ENCODE measurements at places on chromosomes 5 and 9.

DNA sequence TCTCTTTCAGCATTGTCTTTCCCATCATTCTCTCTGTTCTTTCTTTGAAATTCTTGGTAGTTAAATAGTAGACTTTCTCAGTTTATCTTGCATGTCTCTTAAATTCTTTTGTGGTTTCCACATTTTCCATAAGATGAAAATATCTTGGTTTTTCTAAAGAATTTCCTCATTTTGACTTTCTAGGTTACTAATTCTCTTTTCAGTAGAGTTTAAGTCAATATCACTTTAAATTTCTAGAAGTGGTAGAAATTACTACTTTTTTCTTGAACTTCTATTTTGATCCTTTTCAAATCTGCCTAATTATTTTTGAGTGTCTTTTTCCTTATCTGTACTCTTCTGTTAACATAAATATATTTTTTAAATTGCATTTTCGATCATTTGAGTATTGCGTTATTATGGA is 23.6 kb upstream of the LRRTM2 start:
- no peak for DNase-seq

GRCh38 chr9:4750023-4750673 is 9.1 kb upstream of the AK3 start:
- DNase-seq, result no peak

- peak; percentile 49 for DNase-seq
Observed at GRCh38 chr9:97598461-97599288, 34.5 kb downstream of the TSTD2 start.

DNA sequence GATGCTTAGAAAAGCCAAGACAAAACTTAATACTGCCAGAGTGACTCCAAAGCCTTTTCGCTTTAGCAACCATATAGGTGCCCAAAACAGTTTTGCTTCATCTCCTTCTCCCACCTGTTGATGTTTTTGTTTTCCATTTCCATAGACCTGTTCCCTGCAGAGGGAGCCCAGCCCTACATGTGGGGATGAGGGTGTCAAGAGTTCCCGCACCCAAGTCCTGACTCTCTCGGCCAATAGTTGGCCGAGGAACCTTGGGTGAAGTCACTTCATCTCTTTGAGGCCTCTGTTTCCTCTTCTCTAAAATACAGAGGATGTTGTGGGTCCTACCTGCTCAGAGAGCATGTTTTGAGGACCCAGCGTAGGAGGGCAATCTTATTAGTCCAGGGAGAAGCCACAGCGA is 38.5 kb upstream of the LCP2 start:
- no peak for DNase-seq

- no peak for DNase-seq
Observed at GRCh38 chr5:142303565-142303964, 21.3 kb downstream of the SPRY4 start.

GRCh38 chr5:1519631-1520210 is 4.0 kb downstream of the LPCAT1 start:
- no peak for DNase-seq

- no peak for DNase-seq
Observed at GRCh38 chr5:107388141-107388861, 282.4 kb downstream of the EFNA5 start.

GRCh38 chr5:61386045-61386800 is 54.2 kb downstream of the ZSWIM6 start:
- DNase-seq, result no peak

DNA sequence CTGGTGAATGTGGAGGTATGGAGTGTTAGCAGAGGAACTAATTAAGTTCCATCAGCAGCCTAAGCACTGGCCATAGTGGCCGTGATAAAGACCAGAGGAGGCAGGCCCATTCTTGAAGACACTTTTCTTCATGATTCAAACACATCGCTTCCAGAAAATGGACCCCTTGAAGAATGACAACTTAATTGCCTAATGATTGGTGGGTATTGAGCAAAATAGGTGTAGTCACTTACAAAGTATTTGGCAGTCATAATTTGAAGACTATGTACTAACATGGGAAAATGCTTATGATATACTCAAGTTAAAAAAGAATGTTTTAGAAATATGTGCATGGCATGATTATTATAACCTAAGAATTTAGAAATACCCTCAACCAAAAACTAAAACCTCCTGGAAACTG is 44.8 kb downstream of the MEGF10 start:
- no peak for DNase-seq

GRCh38 chr5:144183254-144183889 is 12.7 kb downstream of the KCTD16 start:
- DNase-seq, result no peak

DNA sequence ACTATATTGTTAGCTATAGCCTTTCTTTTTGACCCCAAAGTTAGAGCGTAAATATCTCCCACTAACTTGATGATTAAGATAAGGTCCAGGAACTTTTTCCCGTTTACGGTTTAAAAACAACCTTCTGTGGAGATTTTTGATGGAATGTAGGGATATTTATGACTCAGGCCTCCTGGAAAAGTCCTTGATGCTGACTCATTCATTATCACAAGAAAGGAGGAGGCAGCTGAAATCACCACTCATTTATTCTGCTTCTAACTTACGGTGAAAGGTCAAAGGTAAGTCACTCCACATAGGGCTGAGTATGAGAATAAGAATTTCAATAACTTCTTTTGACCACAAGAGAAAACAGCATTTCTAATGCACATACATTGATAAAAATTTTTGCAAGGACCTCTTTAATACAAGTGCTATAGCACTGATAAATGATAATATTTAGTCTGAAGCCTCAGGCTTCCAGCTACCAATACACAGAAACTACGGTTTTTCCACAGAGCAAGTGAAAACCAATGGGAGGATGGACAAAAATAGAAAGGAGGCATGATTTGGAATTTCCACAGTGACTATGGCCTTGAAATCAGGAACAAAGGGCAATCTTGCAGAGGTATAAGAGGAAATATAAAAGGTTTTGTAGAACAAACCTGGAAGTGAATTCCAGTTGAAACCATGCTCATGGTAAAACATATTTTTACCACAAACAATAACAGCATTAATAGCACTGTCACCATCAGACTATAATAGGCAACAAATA is 146.5 kb downstream of the PPP2R2B start:
- no peak for DNase-seq

DNA sequence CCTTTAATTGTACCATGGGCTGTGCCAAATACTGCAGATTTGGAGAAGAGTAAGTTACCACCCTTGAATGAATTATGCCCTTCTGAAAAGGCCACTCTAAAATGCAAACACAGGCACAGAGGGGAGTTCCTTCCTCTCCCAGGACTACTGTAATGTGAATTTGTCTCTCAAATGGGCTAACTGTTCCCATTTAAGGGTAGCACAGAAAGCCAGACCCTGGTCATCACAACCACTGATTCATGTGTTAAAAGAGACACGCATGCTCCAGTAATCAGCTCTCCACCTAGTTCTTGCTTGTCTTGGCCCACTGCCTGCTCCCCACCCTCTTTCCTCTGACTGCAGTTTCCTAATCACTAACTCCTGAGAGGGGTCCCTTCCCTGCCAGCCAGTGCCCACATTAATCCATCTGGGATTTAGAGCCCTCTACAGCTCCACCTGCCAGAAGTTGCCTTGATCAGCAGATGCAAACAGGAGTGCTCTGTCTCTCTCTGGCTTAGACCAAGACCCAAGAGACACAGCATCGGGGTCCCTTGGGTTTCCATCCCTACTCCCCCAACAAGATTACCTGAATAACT is 382.4 kb downstream of the TMEM167A start:
- no peak for DNase-seq

DNA sequence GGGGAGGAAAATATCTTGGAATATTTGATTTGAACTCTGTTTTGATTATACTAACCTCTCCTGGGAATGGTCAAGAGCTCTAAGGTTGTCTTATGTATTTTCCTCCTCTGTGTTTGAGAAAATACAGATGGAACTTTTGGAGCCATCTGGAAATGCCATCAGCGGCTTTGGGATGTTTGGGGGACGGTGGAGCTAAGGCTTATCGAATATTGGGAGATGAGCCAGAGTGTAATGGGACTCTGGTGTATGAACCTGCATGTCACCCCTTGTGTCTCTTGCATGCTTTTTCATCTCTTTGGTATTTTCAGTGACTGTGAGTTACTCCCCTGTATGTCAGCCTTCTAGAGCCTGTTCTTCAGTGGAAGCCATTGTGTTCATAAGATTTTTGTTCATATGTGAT is 180.0 kb upstream of the OTULINL start:
- no peak for DNase-seq

GRCh38 chr9:34976441-34976840 is 13.1 kb upstream of the DNAJB5 start:
- no peak for DNase-seq

DNA sequence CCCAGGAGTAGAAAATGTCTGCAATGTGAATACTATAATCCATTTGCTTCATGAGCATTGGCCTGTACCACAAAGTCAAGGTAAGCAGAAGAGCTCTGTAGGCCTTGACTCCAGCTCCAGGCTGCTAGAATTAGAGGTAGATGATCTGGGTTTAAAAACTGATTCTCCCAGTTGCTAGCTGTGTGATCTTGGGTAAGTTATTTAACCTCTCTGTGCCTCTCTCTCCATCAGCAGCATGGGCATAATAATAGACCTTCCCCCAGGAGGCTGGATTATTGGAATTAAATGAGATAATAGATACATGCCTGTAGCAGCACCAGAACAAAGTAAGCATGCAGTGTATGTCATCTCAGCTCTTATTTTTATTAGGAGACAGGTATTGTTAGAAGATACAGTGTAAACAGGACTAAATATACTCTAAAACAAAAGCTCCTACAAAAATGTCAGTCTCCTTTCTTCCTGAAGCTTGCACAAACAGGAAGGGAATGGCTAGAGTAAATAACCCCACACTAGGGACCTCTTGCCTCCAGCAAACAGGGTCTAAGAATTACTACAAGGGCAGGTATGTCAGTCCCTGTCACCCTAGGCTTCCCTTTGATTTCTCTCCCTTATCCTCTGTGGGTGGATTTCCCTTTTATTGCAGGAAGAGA is 57.5 kb downstream of the PSAT1 start:
- DNase-seq, result no peak

DNA sequence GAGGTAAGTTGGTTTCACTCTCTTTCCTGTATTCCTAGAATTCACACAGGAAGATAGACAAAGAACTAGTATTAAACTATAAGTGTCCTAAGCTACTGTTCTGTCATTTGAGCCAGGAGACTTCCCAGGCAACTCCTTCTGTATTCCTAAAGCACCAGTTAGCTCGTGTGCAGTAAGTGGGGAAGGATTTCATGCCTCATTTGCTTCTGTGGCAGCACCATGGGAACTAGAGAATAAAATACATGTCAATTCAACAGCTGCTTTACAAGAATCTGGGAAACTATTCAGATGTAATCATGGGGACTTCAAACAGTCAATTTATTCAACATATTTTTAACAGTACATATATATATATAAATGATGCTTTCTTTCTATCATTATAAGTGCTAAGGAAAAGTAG is 762.3 kb downstream of the PRELID2 start:
- no peak for DNase-seq

DNA sequence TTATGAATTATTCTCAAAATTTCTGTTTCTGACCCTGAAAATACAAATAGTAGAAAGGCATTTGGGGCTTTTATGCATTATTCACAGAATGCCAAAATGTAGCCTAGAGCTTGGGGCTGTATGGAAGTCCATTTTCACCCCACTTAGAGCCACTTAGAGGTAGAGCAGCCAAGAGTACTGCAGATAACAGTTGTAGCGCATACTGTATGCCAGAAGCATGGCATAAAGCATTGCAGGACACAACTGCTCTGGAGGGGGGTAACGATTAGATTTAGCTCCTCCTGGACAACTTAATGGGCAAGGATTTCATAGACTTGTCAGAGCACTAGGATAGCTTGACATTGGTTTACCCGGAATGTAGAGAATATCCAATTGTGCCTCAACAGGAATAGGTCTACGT is 15.7 kb downstream of the SLC31A1 start:
- DNase-seq, result no peak

DNA sequence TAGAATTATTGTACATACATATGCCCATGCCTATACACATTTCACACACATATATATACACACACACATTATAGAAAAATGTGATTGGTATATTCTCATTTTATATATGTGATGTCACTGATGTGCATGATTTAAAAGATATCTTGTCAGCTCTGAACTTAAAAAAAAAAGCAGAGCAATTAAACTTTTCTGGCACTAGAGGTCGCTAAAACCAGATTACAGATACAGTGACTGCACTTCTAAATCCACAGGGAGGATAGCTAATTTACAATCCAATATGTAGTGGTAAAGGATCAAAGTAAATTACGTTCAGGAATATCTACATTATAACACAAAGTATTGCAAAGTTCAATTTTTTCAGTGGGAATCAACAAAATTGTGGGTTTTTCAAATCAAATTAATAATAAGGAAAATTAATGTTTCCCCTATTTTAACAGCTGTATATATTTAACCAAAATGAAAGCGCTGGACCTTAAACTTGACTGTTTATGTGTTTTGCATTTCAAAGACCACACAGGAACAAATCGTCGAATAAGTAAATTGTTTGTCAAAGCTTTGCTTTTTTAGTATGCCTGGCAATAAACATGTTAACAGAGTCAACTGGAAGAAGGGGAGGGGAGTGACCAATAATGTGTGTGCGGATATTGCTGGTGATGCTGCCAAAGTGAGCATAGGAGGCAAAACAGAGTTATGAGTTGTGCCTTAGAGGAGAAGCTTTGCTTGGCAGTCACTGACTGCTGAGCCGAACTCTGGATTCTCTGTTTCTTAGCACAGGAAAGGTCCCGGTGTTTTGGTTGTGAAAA is 1201.4 kb upstream of the C9orf72 start:
- no peak for DNase-seq

GRCh38 chr5:71658916-71659662 is 60.0 kb upstream of the CARTPT start:
- DNase-seq, result no peak

DNA sequence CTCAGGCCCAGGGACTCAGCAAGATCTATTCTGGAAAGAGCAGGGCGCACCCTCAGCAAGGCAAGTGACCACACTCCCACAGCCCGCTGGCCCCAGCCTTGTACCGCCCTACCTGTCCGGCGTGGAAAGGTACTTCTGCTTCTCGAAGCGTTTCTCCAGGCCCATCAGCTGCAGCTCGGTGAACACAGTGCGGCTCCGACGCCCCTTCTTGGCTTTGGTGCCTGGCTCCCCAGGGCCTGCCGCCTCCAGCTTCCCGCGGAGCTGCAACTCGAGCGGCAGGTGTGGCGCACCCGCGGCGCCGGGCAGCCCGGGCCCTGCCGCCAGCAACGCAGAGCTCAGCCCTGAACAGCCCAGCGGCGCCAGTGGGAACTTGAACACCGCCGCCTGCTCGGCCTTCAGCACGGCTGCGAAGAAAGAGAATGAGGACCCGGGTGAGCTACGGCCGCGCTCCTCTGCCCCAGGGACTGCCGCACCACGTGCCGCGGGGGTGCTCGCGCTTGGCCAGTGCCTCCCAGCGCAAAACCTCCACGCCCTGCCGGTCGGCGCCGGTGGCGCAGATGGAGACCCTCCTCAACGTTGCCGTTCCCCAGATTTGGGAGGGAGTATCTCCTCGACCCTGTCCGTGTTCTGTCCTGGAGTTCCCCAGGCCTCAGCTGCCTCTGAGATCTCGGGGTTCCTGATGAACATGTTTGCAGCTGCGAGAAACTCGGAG is 2.2 kb downstream of the BARX1 start:
- no peak for DNase-seq

GRCh38 chr9:70746316-70746715 is 331.9 kb upstream of the KLF9 start:
- DNase-seq, result no peak

- no peak for DNase-seq
Observed at GRCh38 chr5:81408496-81408895, 14.6 kb upstream of the ACOT12 start.

All from stimulated activated CD8-positive, alpha-beta memory T cell treated with anti-CD3 and anti-CD28 coated beads, Interleukin-12 subunit alpha, Interleukin-12 subunit beta, amount 100 ng/mL, for 1 hour (primary cell).